ENCODE measurements at places on chromosomes 3 and 15.

GRCh38 chr15:82003916-82004315, 41.9 kb downstream of the MEX3B start:
- DNase-seq: no peak

DNA sequence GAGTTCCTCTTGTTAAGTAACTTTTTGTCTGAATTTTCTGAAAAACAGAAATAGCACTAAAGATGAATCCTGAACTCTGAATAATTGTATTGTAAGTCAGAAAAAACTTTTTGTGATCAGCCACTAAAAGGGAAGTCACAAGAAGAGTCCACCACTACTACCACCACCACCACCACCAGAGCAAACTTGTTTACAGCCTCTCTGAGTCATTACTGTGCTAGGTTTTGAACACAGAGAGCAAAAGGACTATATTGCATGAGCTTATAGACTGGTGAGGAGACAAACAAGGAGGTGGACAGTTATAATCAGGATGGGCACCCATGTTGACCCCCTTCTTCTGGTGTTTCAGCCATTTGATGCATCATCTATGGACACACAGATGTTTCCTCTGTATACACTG, 141.7 kb downstream of the IL5RA start:
- no peak for DNase-seq

DNA sequence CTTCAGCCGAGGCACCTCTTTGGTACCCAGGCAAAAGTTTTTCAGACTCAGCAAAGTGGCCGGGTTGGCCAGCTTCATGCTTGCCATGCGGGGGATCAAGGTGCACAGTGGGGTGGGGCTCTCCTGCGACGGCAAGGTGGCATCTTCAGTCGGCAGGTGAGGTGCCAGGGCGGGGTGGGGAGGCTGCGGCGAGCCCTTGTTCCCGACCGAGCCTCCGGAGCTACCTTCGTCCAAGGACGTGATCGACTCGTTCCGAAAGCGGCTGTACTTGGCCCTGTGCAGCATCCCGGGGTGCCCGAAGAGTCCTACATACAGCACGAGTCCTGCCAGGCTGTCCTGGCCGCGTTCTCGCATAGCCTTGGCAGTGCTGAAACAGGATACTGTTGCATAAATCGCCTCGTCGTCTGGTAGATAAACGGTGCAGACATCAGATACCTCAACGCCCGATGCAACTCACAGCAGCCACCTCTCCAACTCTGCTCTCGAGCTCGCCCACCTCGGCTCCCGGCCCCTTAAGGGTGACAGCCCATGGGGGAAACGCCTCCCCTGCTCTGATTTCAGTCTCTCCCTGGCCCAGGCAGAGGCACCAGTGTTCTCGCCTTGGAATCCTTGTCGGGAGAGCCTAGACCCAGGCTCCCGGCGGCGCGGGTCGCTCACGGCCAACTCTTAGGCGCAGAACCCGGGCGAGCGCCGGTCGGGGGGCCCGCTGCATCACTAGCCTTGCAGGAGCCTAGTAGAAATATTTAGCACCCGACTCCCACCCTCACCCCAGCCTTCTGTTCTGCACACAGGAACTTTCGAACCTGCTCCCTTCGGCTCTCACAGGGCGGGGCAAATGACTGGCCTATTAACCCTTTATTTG, 826 bp downstream of the SHC4 start:
- DNase-seq: no peak

DNA sequence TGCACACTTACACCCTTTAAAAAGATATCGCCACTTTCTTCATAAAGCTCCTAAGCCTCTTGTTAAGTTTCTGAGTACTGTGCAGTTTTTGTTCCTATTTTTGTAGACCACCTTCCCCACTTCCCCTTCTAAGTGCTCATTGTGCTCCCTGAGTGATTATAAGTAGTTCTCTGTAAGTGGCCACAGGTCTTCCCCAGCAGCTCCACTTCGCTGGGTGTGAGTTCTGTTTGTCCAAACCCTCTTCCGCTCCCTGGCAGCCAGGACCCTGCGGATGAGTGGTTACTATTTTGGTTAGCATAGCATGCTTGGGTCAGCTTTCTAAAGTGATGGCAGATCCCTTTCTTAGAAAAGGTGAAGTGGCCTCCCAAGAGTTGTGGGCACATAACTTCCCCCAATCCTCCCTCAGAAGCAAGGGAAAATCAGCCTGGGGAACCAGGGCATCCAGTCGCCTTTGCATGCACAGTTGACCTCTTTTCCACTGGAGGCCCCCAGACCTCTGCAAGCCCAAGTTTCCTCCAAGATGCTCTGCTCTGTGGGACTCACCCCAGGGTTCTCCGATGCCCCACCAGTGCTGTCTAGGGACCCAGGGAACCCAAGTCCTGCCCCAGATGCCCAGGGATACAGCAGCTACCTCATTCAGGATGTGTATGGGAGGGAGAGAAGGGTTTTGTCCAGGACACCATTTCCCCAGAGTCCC, 69.6 kb downstream of the ATP10A start:
- no peak for DNase-seq

DNA sequence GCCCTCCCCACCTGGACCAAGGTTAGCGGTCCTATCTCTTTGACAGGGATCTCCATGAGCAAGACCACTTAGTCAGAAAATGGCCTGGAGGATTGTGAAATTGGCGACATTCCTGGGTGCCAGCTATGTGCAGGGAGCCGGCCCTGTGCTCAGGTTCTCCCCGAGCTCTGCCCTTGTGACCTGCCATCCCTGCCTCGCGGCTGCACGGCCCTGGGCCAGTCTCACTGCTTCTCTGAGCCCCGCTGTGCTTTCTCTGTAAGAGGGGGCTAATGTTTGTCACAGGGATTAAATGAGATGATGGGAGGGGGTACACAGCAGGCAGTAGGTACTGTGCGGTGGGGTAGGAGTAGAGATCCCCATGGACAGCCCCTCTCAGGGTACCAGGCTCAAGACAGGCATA, 14.9 kb downstream of the C3orf18 start:
- DNase-seq: no peak

DNA sequence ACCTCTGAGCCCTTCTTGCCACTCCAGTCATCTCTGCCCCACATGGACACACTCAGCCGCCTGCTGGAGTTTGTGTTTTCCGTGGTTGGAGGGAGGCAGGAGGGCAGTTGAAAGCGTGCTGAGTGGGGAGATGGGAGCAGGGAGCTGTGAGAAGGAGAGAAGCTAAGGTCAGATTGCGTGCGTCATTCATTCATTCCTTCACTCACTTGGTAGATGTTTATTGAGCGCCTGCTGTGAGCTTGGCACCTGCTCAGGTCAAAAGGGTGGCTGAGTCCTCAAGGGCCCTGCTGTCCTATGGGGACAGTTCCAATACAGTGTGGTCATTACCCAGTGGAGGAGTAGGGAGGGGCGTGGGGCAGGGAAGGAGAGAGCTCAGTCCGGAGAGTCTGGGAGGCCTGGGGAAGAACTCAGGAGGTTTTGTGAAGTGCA, 23.5 kb downstream of the LIMD1 start:
- no peak for DNase-seq

All from stimulated activated CD8-positive, alpha-beta memory T cell treated with anti-CD3 and anti-CD28 coated beads, Interleukin-15, amount 100 ng/mL, for 4 hours (primary cell).